ENCODE measurements at places on chromosomes 3 and 15. TPM values are rescaled to one million over a fixed set of nuclear protein-coding genes. Genes with fewer than 3 reads are reported as not detected.
A peak's percentile ranks its signal among the peaks of the same experiment; 100 is the strongest.

- DNase-seq, result no peak
Measured at GRCh38 chr3:172885704-172886103, 135.2 kb downstream of the ECT2 start.

GRCh38 chr15:28903555-28903954 is 17.8 kb downstream of the APBA2 start:
- DNase-seq, result no peak

GRCh38 chr3:178771511-178771910 is 235.3 kb downstream of the KCNMB2 start:
- no peak for DNase-seq

- DNase-seq, result no peak
Measured at GRCh38 chr3:153150991-153151390, 11.0 kb upstream of the RAP2B start.

DNA sequence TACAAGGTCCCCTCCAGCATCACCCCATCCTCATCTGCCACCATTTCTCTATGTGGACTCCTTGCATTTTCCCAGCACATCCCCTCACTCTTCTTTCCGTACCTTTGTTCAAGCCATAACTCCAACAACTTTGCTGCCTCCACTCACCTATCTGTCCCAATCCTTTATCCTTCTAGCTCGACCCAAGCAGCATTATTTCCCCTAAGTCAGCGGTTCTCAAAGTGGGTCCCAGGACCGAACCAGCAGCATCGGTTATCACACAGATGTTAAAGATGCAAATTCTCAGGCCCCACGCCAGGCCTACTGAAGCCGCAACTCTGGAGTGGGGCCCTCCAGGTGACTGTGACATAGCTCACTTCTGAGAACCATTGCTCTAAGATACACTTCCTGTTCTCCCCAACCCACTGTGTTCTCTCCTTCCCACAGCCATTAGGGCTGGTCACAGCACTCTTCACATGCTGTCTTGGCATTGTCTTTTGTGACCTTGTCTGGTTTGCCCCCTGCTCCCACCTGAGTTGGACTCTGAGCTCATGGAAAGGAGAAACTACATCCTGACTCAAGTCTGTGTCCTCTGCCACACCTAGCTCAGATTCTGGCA is 56.2 kb downstream of the AAGAB start:
- no peak for DNase-seq

DNA sequence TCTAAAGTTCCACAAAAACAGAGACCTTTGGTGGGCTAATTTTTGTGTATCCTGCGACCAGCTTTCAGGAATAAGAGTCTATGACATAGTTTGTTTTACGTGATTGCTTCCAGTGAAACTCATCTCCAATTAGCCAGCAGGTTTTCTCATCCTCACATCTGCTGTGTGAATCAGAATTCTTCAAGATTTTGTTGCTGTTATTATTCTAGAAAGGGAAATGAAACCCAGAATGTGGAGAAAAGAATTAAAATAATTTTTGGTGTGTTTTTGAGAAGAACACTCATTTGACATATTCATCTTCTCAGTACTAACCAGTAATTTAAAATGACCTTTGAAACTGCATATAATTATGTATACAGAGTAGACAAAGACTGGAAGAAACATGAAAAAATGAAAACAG is 175.9 kb downstream of the USP13 start:
- DNase-seq, result no peak

GRCh38 chr15:89993349-89993748 is 7.8 kb upstream of the ZNF710 start:
- DNase-seq, result no peak

DNA sequence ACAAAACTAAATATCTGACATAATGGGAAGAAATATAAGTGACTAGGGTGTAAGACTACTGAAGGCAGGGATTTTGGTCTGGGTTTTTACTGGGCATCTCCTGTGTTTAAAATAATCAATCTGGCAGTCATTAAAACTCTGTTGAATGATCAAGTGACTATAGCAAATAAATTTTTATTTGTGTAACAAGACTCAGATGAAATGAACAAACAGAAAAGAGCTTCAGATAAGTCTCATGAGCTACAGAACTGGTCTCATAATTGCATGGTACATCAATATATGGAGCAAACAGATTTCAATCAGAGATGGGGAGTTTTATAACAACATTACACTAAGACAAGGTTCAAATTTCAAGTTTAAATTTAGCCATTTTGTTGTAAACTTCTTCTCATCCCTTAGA is 372.5 kb downstream of the PLCL2 start:
- no peak for DNase-seq

DNA sequence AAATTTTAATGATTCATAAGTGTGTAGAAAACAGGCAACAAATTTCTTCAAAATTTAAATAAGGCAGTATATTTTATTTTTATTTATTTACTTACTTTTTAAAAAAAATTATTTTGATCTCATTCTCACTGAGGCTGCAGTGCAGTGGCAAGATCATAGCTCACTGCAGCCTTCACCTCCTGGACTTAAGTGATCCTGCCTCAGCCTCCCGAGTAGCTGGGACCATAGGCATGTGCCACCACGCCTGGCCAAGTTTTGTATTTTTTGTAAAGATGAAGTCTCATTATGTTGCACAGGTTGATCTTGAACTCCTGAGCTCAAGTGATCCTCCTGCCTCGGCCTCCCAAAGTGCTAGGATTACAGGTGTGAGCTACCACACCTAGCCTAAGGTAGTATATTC is 61.2 kb upstream of the XRN1 start:
- DNase-seq, result no peak

- no peak for DNase-seq
Measured at GRCh38 chr15:85422607-85423006, 42.2 kb downstream of the AKAP13 start.

- no peak for DNase-seq
Measured at GRCh38 chr3:81483046-81483445, 278.4 kb downstream of the GBE1 start.

DNA sequence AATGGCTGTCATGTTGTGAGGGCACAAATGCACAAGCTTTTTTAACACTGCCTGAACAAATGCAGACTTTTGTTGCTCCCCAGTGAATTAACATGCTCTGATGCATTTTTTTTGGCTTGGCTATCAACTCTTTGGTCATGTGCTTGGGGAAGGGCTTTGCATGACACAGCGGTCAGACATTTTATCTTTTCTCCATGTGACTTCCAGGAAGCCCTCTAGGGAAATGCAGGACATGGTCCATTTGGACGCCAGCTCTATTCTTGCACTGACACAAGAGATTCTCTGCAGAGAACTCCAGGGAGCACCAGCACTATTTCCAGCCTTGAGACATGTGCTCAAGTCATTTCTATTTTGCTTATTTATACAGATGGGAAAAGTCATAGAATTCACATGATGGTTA is 46.2 kb downstream of the NEK11 start:
- no peak for DNase-seq

- no peak for DNase-seq
Measured at GRCh38 chr3:194811118-194811517, 125.4 kb downstream of the FAM43A start.

- DNase-seq, result no peak
Measured at GRCh38 chr3:56351537-56351936, 116.7 kb downstream of the ERC2 start.

DNA sequence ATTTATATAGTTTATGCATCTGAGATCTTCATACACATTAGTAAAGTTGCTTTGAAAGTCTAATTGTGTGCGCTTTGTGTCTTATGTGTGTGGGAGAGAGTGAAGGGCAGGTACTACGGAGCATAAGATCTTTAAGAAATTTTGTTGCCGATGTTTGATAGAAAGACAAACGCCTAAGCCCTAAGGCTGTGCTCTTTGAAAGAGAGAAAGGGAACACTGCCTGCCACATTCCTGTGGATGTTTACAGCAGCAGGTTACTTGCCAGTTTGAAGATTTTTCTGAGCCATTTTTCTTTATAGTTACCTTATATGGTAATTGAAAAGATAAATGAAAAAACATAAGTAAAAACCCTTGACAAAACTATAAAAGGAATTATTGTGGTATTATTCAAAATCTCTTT is 17.0 kb downstream of the DTWD1 start:
- no peak for DNase-seq

DNA sequence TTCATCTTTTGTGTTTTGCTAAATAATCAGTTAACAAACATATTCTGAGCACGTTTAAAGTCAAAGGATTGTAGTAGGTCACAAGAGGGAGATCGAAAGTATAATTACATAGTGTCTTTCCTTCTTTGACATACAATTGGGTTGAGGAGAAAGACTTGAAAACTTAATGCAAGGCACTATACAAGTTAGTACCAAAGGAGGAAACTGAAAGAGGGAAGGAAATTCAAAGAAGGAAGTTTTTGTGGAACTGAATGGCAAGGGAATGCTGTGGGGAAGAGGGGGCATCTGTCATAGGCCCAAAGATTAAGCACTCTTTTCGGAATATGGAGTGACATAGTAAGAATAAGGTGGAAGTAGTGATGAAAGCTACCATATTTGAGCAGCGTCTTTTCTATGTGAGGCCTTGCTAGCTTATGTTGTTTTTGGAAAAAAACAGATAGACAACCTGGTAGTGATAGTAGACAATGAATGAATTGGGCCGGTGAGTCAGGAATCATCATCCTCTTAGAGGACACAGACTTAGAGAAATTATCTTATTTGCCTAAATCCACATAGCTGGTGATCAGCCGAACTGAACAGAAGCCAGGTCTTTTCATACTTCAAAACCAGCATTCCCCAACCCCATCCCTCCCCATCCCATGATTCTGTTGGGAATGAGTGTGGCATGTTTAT is 10.2 kb downstream of the MBNL1 start:
- no peak for DNase-seq

DNA sequence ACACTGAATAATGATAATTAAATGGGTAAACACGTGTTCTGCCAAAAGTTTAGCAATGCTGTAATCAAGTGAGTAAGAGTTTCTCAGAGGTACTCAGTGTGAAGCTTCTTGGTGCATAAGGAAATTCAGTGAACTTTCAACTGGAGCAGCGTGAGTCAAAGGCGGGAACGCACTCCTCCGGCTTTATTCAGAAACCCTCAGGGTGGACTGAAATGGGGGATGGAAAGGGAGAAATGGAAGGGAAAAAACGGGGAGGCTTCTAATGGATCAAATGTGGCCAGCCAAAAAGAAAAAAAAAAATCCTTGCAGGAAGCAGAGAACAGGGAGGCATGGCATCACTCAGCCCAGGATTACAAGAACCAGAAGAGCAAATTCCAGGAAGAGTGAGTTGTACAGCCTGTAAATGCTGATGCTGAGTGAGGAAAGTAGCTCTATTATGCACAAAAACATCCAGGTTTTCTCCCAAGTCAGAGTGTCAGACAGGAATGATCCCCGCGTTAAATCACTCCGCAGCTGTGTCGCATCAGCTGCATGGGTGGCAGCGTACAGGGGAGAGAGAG is 85.3 kb downstream of the ASB7 start:
- DNase-seq, result no peak

GRCh38 chr3:57170946-57171345 is 5.8 kb upstream of the IL17RD start:
- DNase-seq, result no peak

GRCh38 chr3:157087373-157087772 is 72.6 kb downstream of the CCNL1 start:
- DNase-seq, result no peak

- peak; percentile 23 for DNase-seq
Measured at GRCh38 chr15:67575039-67575502, 32.6 kb downstream of the MAP2K5 start.

OSBPL10 gene
- 24.1 TPM for total RNA-seq

EOMES gene
- 54.9 TPM for total RNA-seq

FGF7 gene
- total RNA-seq, result not detected

STRC gene
- 0.03 TPM for total RNA-seq

RLBP1 gene
- total RNA-seq, result not detected

ABHD6 gene
- total RNA-seq, result 6.2 TPM

CHRNB4 gene
- total RNA-seq, result 2.7 TPM

KBTBD13 gene
- 0.17 TPM for total RNA-seq
